ENCODE measurements at places on chromosomes 3 and 15.

DNA sequence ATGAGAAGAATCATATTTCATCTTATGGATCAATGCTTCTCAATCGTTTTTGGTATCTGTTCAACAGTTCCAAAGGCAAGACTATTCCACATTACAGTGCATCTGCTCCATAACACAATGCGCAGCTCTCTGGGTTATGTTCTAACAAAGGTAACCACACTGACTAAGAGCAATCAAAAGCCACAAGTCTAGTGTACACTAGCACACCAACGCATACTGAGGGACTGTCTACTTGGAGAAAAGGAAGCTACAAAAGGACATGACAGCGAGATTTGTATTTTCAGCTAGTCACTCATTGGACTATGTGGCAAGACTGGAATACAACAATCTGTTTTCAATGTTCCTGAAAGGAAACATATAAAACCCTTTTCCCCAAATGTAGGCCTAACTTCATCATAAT, 35.8 kb downstream of the SETD2 start:
- no peak for DNase-seq

GRCh38 chr15:88491158-88491557, 23.6 kb downstream of the MRPS11 start:
- no peak for DNase-seq

- no peak for DNase-seq
Observed at GRCh38 chr15:66089509-66089908, 164.0 kb downstream of the MEGF11 start.

DNA sequence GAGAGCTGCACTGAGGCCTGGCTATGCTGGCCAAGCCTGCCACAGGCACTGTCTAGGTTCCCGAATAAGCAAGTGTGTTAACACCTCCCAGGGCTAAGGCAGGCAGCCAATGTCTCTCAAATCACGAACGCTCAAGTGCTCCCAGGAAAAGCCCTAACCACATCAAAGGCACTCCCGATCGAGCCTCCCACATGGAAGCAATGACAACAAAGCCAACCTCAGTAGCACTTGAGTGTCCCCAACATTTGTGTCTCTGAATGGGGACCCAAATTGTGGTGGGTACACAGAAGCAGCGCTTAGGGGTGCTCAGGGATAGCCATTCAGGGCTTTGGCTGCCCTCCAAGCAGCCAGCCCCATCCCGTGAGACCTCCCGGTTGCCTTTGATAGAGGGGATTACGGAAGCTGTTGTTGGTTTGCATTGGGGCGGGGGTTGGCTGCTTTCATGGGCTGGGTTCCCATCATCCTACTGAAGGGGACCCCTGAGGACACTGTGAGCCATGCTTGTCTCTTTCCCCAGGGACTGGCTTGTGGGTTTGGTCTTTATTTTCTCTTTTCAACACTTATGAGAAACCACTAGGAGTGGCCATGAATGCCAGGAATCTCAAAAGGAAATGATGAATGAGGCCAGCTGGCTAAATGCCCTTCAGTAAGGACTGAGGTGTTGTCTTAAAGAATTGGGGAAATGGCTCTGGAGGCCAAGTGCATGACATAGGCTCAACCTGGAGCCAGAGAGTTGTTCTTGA, 234.1 kb upstream of the FEZF2 start:
- DNase-seq = no peak

- no peak for DNase-seq
Observed at GRCh38 chr3:54965746-54966145, 37.9 kb upstream of the LRTM1 start.

DNA sequence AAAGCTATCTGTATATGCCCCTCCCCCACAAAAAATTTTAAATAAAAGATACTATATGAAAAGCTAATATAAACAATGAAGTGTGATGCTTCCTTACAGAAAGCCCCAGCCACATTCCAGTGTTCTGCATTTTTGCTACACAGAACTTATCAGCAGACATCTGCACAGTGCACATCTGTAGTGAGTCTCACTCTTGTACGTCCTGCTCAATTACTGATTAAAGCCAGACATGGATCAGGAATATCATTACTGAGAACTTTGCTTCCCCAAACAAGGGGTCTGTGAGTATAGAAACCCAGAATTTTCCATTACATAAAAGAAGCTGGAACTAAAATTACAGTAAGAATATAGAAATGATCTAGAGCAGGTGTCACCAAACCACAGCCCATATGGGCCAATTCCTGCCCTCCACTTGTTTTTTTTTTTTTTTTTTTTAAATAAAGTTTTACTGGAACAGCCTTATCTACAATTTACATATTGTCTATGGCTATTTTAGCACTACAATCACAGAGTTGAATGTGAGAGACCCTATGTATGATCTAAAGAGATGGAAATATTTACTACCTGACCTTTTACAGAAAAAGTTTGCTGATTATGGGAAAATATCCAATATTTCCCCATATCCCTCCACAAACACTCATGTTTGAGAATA, 45.7 kb downstream of the UBP1 start:
- no peak for DNase-seq

- no peak for DNase-seq
Observed at GRCh38 chr3:175778994-175779393, 919.9 kb downstream of the NAALADL2 start.

DNA sequence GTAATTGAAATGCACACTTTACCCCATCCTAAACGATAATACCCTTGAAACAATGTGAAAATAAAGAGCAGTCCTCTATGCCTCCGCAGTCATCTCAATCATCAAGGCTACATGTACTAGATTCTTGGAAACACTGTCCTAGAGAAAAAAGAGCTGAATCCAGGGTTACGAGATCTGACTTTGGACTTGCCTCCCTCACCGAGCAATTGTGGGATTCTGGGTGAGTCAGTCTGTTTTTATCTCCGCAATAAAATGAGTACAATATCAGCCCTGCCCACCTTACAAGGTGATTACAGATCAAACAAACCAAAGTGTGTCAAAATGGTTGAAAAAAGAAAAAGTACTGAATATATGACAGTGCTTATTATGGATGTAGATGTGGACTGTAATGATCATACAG, 152.3 kb upstream of the SNTN start:
- DNase-seq = no peak

- DNase-seq = no peak
Observed at GRCh38 chr3:34258271-34258998, 460.0 kb downstream of the PDCD6IP start.

- DNase-seq = no peak
Observed at GRCh38 chr3:178304758-178305467, 231.3 kb upstream of the KCNMB2 start.

DNA sequence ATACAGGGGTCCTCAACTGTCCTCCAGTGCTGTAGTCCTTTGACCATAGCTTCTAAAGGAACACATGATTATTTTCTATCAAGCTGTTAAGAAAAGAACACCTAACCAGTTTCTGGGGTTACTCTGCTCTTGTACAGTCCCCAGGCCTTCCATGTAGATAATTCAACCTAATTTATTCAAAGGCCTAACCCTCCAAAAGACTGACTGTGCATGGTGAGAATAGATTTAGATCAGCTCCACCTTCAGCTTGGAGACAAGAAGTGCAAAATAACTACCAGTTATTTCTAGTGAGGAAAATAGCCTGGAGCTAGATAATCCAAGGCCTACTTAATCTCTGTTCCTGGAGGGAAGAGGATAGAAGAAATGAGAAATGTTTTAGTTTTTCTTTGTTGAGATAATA, 87.9 kb downstream of the GMNC start:
- no peak for DNase-seq

DNA sequence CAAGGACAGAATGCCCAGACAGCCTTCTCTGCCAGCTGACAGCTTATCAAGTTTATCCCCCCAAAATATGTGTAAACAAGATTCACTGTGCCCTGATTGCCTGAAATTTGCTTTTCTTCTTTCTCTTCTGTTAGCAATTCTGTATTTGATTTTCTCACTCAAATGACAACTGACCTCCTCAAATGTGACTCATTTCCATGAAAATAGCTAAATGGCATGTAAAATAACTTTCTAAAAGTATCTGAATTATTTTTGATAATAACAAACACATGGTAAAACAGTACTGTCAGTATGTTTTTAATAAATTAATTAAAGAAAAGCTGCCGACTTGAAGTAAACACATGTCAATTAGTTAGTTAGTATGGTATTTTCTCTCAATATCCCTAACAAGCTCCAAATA, 202.3 kb upstream of the STAC start:
- no peak for DNase-seq
